Melanocyte of skin (primary cell): ENCODE measurements at places on chromosomes 3 and 15. TPM values are rescaled to one million over a fixed set of nuclear protein-coding genes. Genes with fewer than 3 reads are reported as not detected.

The SPTBN5 gene
- total RNA-seq = 2.5 and 3.8 TPM in 2 replicates

The HOMER2 gene
- 5.0 and 5.9 TPM in 2 replicates for total RNA-seq

The ISL2 gene
- not detected in 2 replicates for total RNA-seq

The IL16 gene
- 14.2 and 16.0 TPM in 2 replicates for total RNA-seq

The KLHL40 gene
- not detected in 2 replicates for total RNA-seq

The RGMA gene
- 2.9 and 3.4 TPM in 2 replicates for total RNA-seq

The ARID3B gene
- 0.69 and 1.1 TPM in 2 replicates for total RNA-seq

The CEP152 gene
- total RNA-seq = 8.3 and 10.2 TPM in 2 replicates

The CELSR3 gene
- total RNA-seq = 1.1 and 1.4 TPM in 2 replicates

The LRRC57 gene
- 21.6 and 21.7 TPM in 2 replicates for total RNA-seq

The CFAP161 gene
- total RNA-seq = under 0.01 and 0.69 TPM in 2 replicates

The DZIP1L gene
- 26.6 and 29.5 TPM in 2 replicates for total RNA-seq

The GTF2A2 gene
- 33.1 and 37.2 TPM in 2 replicates for total RNA-seq

The TMOD2 gene
- total RNA-seq = 17.9 and 32.0 TPM in 2 replicates

The HRH1 gene
- total RNA-seq = under 0.01 and 0.34 TPM in 2 replicates

The UNC13C gene
- total RNA-seq = under 0.01 TPM in 1 of 2 replicates, not detected in the other

The ARL14 gene
- total RNA-seq = not detected in 2 replicates

The UROC1 gene
- total RNA-seq = not detected in 2 replicates

The SMAD6 gene
- total RNA-seq = 0.33 and 0.62 TPM in 2 replicates

The CAV3 gene
- total RNA-seq = not detected in 2 replicates

The TYRO3 gene
- total RNA-seq = 9.6 and 32.7 TPM in 2 replicates

The FBLN2 gene
- total RNA-seq = 0.46 and 0.67 TPM in 2 replicates

The PLCH1 gene
- 1.00 and 2.6 TPM in 2 replicates for total RNA-seq

The GABRR3 gene
- not detected in 2 replicates for total RNA-seq

The TM4SF1 gene
- 534 and 605 TPM in 2 replicates for total RNA-seq

The CFAP44 gene
- total RNA-seq = 6.2 and 8.7 TPM in 2 replicates

The SLC35G2 gene
- total RNA-seq = 1.7 and 1.8 TPM in 2 replicates

The BFSP2 gene
- total RNA-seq = not detected in 2 replicates

The LNP1 gene
- 2.3 and 3.4 TPM in 2 replicates for total RNA-seq

The SECISBP2L gene
- total RNA-seq = 62.6 and 64.0 TPM in 2 replicates

The ANKUB1 gene
- not detected in 2 replicates for total RNA-seq

The WDR93 gene
- under 0.01 TPM in 2 replicates for total RNA-seq

The ASB14 gene
- total RNA-seq = not detected in 2 replicates

The RBP2 gene
- not detected in 2 replicates for total RNA-seq

The ALDH1A2 gene
- 0.62 and 1.3 TPM in 2 replicates for total RNA-seq

The PAQR5 gene
- total RNA-seq = under 0.01 and 1.2 TPM in 2 replicates

The ARNT2 gene
- 26.2 and 29.8 TPM in 2 replicates for total RNA-seq

The SERF2 gene
- total RNA-seq = 259 and 370 TPM in 2 replicates

The ARGFX gene
- not detected in 2 replicates for total RNA-seq

The TUSC7 gene
- total RNA-seq = not detected in 2 replicates

The ZNF860 gene
- total RNA-seq = 2.9 and 5.0 TPM in 2 replicates

The SEMA3F gene
- total RNA-seq = 0.36 TPM in 1 of 2 replicates, not detected in the other

The CCR1 gene
- total RNA-seq = 0.67 and 2.8 TPM in 2 replicates

The TRAK1 gene
- total RNA-seq = 56.7 and 63.7 TPM in 2 replicates

The POLG gene
- 72.3 and 76.6 TPM in 2 replicates for total RNA-seq

The ANP32A gene
- 39.6 and 48.3 TPM in 2 replicates for total RNA-seq

The SLC12A1 gene
- total RNA-seq = under 0.01 TPM in 1 of 2 replicates, not detected in the other

The GOLGA6B gene
- under 0.01 TPM in 1 of 2 replicates, not detected in the other for total RNA-seq

The ROBO2 gene
- total RNA-seq = 25.0 and 35.0 TPM in 2 replicates

The EPB42 gene
- not detected in 2 replicates for total RNA-seq

The AZI2 gene
- 55.9 and 70.3 TPM in 2 replicates for total RNA-seq

The CYP11A1 gene
- under 0.01 and 0.69 TPM in 2 replicates for total RNA-seq

The MNS1 gene
- 2.2 and 2.7 TPM in 2 replicates for total RNA-seq

The SPATA12 gene
- under 0.01 TPM in 1 of 2 replicates, not detected in the other for total RNA-seq

The HTD2 gene
- total RNA-seq = 6.2 and 8.9 TPM in 2 replicates
